ENCODE measurements at places on chromosomes 3 and 15. TPM values are rescaled to one million over a fixed set of nuclear protein-coding genes. Genes with fewer than 3 reads are reported as not detected.

The SOX2 gene
- total RNA-seq = 6.3 TPM

The ACTRT3 gene
- 9.2 TPM for total RNA-seq

The LRRC3B gene
- total RNA-seq = not detected

The RCN2 gene
- 48.5 TPM for total RNA-seq

The PYGO1 gene
- total RNA-seq = 15.9 TPM

The PSTPIP1 gene
- not detected for total RNA-seq

The CCR9 gene
- not detected for total RNA-seq

The UROC1 gene
- total RNA-seq = not detected
